ENCODE measurements at places on chromosomes 1 and 21. TPM values are rescaled to one million over a fixed set of nuclear protein-coding genes. Genes with fewer than 3 reads are reported as not detected.
A peak's percentile ranks its signal among the peaks of the same experiment; 100 is the strongest.

DNA sequence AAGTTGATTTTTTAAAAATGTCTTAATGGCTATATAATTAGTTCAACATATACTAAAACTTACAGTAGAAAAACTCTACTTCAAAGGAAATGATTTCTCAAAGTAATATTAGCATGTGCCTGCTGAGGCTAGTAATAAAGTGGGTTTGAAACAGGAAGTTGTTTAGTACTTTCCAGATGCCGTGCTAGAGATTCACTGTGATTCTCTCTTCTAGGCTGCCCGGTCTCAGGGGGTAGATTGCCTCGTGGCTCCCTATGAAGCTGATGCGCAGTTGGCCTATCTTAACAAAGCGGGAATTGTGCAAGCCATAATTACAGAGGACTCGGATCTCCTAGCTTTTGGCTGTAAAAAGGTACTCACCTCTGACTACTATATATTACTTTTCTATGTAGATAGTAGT, 9.1 kb downstream of the EXO1 start:
- peak; percentile 86 for DNase-seq
- H3K27me3 ChIP-seq, result no peaks in the 10 kb centered on the region
- H3K27ac ChIP-seq, result peak overlapping the region; percentile 59
- peaks cover 53% of the 10 kb centered on the region for H3K36me3 ChIP-seq
- peaks cover 5% of the 10 kb centered on the region for H3K4me1 ChIP-seq

DNA sequence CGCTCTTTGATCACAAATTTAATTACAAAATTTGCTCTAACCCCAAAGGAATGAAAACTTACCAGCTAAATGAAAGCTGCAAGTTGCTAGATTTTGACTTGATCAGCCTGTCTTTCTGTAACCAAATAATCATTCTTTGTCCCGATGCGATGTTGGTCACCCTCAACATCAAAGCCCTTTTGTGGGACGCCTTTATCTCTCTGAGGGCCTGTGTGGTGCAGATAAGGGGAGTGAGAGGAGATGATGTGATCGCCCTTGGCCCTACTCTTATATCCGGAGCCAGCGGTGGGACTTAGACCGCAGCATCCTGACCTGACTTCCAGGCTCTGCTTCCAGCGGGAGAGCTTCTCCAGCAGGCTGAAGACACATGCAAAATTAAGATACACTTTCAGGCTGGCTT, 19.3 kb upstream of the UMODL1 start:
- H3K27me3 ChIP-seq, result no peaks in the 10 kb centered on the region
- H3K36me3 ChIP-seq, result no peaks in the 10 kb centered on the region
- H3K4me1 ChIP-seq, result no peaks in the 10 kb centered on the region
- DNase-seq, result no peak
- H3K27ac ChIP-seq, result no peak overlapping the region

- no peak overlapping the region for H3K27ac ChIP-seq
- H3K4me3 ChIP-seq, result no peak overlapping the region
- H3K4me1 ChIP-seq, result peaks cover 11% of the 10 kb centered on the region
- DNase-seq, result no peak
These were observed 3.1 kb upstream of the SH3BP5L start for GRCh38 chr1:248828845-248829244.

GRCh38 chr1:6179564-6180175, 451 bp downstream of the CHD5 start:
- no peak for DNase-seq
- H3K4me3 ChIP-seq, result peak overlapping the region; percentile 37
- peaks cover 45% of the 10 kb centered on the region for H3K27me3 ChIP-seq
- H3K27ac ChIP-seq, result no peak overlapping the region

Gene SH3BGR
- 4.9 TPM for total RNA-seq

DNA sequence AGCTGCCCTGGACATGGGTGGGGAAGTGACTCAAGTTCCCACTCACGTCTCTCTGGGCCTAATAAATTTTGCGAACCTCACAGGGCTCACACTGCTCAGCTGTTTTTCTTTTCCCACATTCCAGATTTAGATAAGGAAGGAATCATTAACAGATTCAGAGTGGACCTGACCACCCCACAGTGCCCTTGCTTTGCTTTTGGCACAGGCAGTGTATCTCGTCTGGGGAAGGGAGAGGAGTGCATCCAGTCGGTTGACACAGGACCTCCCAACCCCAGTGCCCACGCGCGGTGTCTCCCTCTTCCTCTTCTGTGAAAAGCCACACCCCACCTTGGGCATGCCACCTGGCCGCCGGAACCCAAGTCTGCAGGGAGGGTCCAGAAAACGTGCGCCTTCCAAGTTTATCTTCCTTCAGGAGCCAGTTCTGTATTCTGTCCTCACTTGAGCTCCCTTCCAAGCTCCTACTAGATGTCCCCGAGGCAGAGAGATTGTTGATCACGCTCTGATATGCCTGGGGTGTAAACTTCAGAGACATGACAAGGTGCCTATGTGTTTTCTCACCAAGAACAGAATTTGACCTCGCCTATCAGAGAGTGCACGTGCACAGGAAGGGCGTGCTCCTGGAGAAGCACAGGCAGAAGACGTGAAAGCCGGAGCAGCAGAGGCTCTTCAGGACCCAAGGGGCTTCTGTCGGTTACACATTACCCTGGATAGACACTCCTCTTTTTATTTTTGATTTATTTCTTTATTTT, 9.5 kb upstream of the SLC2A5 start:
- H3K36me3 ChIP-seq, result no peaks in the 10 kb centered on the region
- H3K27me3 ChIP-seq, result no peaks in the 10 kb centered on the region
- no peak overlapping the region for H3K27ac ChIP-seq
- no peak for DNase-seq

- DNase-seq, result no peak
- H3K4me3 ChIP-seq, result no peak overlapping the region
- peaks cover 10% of the 10 kb centered on the region for H3K36me3 ChIP-seq
- H3K27me3 ChIP-seq, result no peaks in the 10 kb centered on the region
- no peak overlapping the region for H3K27ac ChIP-seq
- no peaks in the 10 kb centered on the region for H3K4me1 ChIP-seq
These were observed 60.4 kb downstream of the RAP1GAP start for GRCh38 chr1:21608798-21609197.

GRCh38 chr1:226403201-226404034, 4.5 kb downstream of the PARP1 start:
- peaks cover 39% of the 10 kb centered on the region for H3K36me3 ChIP-seq
- H3K4me1 ChIP-seq, result peaks cover 40% of the 10 kb centered on the region
- H3K4me3 ChIP-seq, result no peak overlapping the region
- peak overlapping the region; percentile 44 for H3K27ac ChIP-seq
- no peaks in the 10 kb centered on the region for H3K27me3 ChIP-seq

DNA sequence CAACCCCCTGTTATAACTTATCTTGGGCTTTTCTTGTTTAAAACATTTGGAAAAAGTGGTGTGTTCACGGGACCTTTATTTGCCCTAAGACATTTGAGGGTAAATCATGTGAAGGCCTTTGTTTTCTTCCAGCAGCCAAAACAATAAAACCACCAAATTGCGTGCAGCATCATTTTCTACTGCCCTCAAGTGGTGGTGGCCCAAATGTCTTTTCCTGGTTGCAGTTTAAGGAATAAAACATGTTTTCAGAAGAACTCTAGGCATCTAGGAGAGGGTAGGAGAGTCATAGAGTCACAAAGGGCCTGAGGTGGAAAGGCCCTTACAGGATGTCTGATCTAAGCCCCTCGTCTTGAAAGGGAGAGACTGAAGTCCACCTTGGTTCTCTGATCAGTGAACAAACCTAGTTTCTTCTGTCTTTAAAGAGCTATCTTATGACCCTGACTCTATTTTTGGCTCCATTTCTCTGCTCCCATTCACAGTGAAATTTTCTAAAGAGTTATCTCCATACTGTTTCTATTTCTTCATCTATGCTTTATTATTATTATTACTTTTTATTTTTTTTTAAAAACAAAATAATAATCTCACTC, 16.0 kb upstream of the EPS15 start:
- H3K27ac ChIP-seq, result no peak overlapping the region
- peak; percentile 80 for DNase-seq
- H3K4me3 ChIP-seq, result no peak overlapping the region
- H3K36me3 ChIP-seq, result no peaks in the 10 kb centered on the region
- no peaks in the 10 kb centered on the region for H3K4me1 ChIP-seq

GRCh38 chr1:235423214-235423652, 56.0 kb downstream of the TBCE start:
- H3K27me3 ChIP-seq, result no peaks in the 10 kb centered on the region
- H3K4me1 ChIP-seq, result no peaks in the 10 kb centered on the region
- H3K4me3 ChIP-seq, result no peak overlapping the region
- DNase-seq, result no peak
- no peaks in the 10 kb centered on the region for H3K36me3 ChIP-seq
- H3K27ac ChIP-seq, result no peak overlapping the region

Gene CD1E
- not detected for total RNA-seq

- no peaks in the 10 kb centered on the region for H3K4me1 ChIP-seq
- H3K27me3 ChIP-seq, result no peaks in the 10 kb centered on the region
- H3K4me3 ChIP-seq, result no peak overlapping the region
- peaks cover 60% of the 10 kb centered on the region for H3K36me3 ChIP-seq
These were observed 18.1 kb downstream of the URB2 start for GRCh38 chr1:229643996-229644745.

DNA sequence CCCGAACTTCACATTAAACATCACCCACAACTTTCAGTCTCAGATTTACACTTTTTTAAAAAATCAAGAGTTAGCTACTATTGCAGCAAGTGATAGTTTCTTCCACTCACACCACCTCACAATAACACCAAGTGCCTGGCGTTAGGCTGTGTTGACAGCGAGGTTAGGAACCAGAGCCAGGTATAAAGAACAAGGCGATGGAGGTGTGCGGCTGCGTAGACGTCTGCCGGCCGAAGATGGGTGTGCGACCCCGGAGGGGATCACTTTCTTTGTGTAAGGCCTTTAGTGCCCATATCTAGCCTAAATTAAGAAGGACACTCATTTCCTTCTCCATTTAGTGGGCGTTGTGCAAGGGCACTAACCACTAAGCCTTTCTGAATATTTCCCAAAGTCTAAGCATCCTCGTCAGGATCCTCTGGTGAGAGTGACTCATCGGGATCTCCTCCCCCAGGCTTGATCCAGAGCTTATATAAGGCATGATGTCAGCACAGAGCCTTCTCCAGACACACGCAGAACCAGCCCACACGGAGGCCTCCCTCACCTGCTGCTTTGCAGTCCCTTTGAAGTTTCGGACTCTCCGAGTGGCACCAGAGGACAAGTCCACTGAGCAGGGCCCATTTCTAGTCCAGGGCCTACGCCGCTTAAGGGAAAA, 11.8 kb downstream of the NHLH2 start:
- peak; percentile 65 for DNase-seq
- H3K4me1 ChIP-seq, result peaks cover 3% of the 10 kb centered on the region
- peak overlapping the region; percentile 33 for H3K4me3 ChIP-seq

- H3K4me1 ChIP-seq, result no peaks in the 10 kb centered on the region
- no peak overlapping the region for H3K4me3 ChIP-seq
- no peaks in the 10 kb centered on the region for H3K36me3 ChIP-seq
- H3K27ac ChIP-seq, result no peak overlapping the region
- no peaks in the 10 kb centered on the region for H3K27me3 ChIP-seq
These were observed 80.4 kb upstream of the TARDBP start for GRCh38 chr1:10932088-10932487.

DNA sequence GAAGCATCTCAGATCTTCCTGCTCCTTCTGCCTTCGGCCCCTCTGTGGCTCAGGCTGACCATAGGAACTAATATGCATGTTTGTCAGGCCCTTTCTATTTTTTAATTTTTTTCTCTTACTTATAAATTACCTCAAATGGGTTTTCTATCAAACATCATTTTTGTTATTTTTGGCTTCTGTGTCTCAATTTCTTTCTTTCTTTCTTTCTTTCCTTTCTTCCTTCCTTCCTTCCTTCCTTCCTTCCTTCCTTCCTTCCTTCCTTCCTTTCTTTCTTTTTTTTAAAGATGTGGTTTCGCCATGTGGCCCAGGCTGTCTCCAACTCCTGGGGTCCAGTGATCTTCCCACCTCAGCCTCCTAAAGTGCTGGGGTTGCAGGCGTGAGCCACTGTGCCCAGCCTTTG, 36.2 kb upstream of the TLR5 start:
- no peaks in the 10 kb centered on the region for H3K27me3 ChIP-seq
- H3K4me3 ChIP-seq, result no peak overlapping the region
- H3K27ac ChIP-seq, result no peak overlapping the region
- peaks cover 8% of the 10 kb centered on the region for H3K4me1 ChIP-seq

Gene CYYR1
- total RNA-seq, result 89.1 TPM

- no peaks in the 10 kb centered on the region for H3K4me1 ChIP-seq
- no peak for DNase-seq
- no peaks in the 10 kb centered on the region for H3K27me3 ChIP-seq
- no peak overlapping the region for H3K4me3 ChIP-seq
- H3K36me3 ChIP-seq, result no peaks in the 10 kb centered on the region
- H3K27ac ChIP-seq, result no peak overlapping the region
These were observed 13.0 kb upstream of the SLC35A3 start for GRCh38 chr1:99956755-99957154.

GRCh38 chr1:234571702-234572101, 38.3 kb downstream of the IRF2BP2 start:
- H3K27ac ChIP-seq, result no peak overlapping the region
- H3K36me3 ChIP-seq, result no peaks in the 10 kb centered on the region
- H3K4me3 ChIP-seq, result no peak overlapping the region
- H3K27me3 ChIP-seq, result no peaks in the 10 kb centered on the region

Gene LRRC8B
- 18.9 TPM for total RNA-seq

- DNase-seq, result no peak
- H3K4me3 ChIP-seq, result no peak overlapping the region
- no peaks in the 10 kb centered on the region for H3K27me3 ChIP-seq
These were observed 8.8 kb upstream of the OBSCN start for GRCh38 chr1:228198977-228199590.

Gene NR0B2
- not detected for total RNA-seq

Gene TRAF5
- 7.1 TPM for total RNA-seq

DNA sequence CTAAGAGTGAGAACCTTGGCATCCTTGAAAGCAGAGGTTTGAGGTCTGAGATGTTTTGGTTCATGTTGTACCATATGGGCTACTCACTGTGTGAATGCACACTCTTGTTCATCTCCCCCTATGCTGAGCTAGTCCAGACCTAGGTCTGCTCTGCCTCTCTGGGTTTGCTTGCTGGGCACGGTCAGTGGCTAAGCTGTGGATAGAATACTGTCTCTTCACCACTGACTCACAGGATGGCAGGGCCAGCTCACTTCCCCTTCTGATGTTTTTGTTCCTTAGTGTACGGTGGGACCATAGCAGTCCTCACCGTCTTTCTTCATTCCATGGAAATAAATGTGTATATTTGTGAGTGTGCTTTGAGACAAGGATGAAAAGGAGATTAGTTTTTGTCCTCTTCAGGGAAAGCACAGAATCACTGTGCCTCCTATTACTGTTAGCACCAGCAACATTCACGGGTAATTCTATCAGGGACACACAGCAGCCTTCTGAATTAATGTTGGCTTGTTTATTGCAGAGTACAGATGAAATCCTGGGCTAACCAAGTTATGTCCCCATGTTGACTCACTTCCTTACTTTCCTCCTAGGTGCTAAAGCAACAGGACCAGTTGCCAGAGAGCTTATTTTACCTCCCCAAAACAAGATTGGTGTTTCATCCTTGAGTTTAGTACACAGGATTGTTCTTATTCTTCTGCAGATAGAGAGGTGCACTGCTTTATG, 56.9 kb upstream of the IVNS1ABP start:
- no peaks in the 10 kb centered on the region for H3K36me3 ChIP-seq
- H3K4me3 ChIP-seq, result no peak overlapping the region
- H3K27me3 ChIP-seq, result no peaks in the 10 kb centered on the region
- no peak for DNase-seq
- no peaks in the 10 kb centered on the region for H3K4me1 ChIP-seq

Gene RHOU
- 1.2 TPM for total RNA-seq

All from A673 (cell line).